ENCODE measurements at places on chromosomes 7 and 10. TPM values are rescaled to one million over a fixed set of nuclear protein-coding genes. Genes with fewer than 3 reads are reported as not detected.
A peak's percentile ranks its signal among the peaks of the same experiment; 100 is the strongest.

Gene DENND2A
- 12.9 TPM for total RNA-seq

DNA sequence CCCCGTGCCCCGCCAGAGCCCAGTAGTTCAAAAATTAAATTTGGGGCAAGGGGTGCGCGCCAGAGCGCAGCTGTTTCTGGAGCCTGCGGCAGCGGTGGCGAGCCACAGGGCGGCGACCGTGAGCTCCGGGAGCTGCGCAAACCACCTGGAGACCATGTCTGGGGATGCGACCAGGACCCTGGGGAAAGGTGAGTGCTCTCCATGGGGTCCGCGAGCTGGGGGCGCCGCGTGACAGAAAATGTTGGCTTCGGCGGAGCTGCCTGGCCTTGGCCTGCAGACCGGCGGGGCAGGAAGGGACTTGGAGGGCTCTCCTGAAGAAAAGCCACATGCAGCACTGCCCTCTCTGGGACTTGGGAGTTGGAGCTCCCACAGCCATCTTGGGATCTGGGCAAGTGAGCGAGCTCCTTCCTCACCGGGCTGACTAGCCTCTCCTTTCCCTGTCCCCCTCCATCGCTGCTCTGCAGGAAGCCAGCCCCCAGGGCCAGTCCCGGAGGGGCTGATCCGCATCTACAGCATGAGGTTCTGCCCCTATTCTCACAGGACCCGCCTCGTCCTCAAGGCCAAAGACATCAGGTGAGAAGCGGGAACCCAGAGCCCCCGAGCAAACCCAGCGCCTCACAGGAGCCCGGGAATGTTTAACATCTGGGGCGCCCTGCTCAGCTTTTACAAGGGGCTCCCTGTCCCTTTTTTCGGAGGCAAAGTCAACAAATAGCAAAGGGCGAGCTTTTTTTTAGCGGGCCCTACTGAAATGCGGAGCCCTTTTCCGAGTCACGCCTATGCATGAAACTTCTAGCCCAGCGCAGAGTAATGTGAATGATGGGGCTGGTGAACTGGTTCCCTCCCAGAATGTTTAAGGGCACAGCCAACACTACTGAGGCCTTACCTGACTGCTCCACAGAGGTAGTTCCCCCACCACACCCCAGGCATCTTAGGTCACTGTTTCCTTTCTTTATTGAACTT is 6.1 kb downstream of the GSTO2 start:
- peak; percentile 41 for DNase-seq

DNA sequence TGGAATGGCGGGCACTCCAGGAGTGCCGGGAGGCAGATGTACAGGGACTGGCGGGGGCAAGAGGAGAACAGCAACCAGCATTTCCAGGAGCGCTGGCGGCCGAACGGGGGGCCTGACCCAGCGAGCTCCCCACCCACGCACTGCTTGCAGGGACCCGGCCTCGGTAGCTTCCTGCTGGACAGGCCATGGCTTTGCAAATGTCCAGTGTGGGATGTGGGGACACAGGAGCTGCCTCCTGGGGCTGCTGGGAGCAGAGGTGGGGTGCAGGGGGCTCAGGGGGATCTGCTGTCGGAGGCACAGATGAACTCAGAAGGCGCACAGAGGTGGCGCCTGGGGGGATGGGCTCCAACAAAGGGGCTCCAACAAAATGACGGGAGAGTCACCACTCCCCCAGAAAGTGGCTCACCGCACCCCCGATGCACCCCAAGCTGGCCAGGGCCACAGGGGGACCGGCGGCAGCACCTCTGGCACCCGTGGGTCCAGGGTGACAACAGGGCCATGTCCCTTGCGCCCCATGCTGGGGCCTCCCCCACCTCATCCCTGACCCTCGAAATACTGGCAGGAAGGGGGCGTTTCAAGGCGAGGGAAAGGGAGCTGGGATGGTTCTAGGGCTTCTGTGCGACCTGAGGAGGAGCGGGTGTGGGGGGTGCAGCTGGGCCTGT is 41.1 kb downstream of the AP5Z1 start:
- no peak for DNase-seq

DNA sequence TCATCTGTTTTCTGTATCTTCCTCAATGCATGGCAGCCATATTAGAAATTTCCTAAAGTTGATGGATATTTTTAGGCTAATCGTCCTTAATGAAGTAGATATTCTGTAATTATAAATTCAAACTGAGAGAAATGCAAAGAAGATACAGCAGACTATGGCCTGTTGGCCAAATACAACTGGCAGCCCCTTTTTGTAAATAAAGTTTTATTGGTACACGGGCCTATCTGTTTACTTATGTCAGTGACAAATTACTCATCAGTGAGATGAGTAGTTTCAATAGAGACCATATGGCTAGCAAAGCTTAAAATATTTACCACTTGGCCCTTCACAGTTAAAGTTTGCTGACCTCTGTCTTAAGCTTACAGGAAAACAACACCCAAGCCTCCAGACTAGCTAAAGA is 112.3 kb downstream of the HTR7 start:
- DNase-seq, result no peak

DNA sequence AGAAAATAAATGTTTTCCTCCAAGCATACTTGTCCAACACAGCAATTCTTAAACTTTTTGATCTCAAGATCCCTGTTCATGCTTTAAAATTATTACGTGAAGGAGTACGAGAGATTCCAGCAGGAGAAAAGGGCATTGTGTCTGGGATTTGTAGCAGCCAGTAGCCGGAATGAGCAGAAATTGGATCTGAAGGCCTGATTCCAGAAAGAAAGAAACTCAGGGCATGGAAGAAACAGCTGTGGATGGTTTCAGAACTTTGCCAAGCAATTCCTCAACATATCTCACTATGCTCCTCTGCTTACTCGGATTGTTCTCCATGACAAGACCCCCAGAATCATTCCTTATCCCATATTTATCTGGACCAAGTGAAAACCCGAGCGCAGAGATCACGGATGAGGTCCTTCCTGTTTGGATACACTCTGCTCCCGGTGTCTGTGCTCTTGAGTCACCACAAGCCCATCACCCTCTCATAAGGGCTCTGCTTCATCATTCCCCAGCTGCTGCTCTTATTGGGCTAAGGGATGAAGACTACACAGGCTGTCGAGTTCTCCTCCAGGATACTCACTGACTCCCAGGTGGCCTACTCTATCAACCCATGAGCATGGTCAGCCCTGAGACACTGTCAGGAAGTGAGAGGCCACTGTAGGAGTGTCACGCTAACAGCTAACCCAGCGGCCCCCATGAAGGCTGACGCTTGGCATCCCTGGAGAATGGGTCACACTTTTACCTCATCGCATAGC is 121.0 kb upstream of the LANCL2 start:
- no peak for DNase-seq

- DNase-seq, result peak; percentile 90
Observed at GRCh38 chr7:151631953-151632749, 112.5 kb upstream of the RHEB start.

DNA sequence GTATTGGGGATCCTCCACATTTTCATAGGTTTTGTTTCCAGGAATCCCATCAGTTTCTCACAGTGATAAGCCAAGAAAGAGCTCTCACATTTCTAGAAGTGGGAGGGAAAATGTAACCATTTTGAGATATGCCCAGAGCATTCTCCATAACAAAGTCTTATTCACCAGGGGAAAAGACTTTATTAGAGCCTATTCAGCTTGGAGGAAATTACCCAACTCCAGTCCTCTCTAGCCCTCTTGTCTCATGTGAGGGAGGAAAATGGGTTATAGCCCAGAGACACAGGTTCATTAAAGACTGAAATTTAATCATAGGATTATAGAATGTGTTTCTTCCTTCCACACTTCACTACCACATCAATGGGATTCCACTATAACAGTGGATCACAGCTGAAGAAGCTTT is 61.6 kb upstream of the DYNC1I1 start:
- DNase-seq, result no peak

DNA sequence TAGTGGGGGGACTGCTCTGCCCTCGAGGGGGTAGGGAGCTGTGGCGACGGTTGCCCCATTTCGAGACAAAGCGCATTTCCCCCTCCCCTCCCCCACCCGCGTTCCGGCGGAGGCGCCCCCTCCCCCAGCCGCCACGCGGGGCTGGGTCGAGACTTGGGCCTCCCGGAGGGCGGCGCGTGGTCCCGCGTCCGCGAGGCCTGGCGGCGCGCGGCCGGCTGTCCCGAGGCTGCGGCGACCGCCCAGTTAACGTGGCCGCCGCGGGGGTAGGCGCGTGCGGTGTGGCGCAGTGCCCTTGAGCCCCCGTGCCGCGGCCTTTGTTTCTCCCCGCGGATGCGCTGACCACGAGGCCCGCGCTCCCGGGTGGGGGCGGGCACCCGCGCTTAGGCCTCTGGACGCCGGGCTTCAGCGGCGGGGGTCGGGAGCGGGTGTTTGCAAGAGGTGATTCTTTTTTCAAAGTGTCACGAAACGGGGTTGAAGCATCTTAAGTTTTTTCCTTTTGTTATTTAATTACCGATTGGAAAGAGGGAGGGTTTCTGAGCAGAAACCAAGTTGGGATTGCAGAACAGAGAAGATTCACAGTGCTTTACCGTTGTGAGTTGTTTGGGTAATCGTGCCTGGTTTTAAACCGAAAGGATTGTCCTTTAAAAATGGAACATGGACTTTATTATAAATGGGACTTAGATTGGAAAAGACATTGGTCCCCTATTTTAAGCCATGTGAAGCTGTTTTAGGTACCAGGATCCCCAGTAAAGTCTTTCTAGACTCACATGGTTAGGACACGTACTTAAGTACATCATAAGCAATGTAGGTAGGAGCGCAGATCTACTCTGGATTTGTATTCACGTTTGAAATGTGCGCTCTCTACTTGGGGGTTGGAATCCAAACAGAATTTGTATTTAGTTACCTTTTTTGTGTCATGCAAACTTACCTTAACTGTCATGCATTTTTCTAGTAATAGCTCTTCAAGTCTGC is 760 bp downstream of the CBX3 start:
- peak; percentile 80 for DNase-seq

Measured in heart left ventricle (tissue), 16 donors.